ENCODE measurements at places on chromosomes 16 and 17. TPM values are rescaled to one million over a fixed set of nuclear protein-coding genes. Genes with fewer than 3 reads are reported as not detected.

PNMT gene
- polyA plus RNA-seq, result 2.5 TPM

CD300LF gene
- not detected for polyA plus RNA-seq

TMEM235 gene
- not detected for polyA plus RNA-seq

DNA sequence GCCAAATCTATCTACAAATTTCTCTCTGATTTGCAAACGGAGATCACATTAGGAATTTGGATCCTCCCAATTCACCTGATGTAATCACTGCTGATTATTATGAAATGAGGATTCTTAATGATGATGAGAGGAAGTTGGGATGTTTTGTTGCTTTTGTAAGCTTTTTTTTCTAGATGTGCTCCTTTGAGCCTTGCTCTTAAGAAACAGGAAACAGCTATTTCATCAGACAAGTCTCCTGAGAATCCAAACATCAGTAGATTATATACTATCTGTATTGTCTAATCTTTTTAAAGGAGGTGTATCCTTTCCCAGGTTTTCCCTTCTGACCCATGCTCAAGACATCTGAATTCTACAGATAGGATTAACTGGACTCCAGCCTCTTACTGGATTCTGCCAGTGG, 73.3 kb downstream of the KIF2B start:
- DNase-seq, result peak; percentile 2

DNA sequence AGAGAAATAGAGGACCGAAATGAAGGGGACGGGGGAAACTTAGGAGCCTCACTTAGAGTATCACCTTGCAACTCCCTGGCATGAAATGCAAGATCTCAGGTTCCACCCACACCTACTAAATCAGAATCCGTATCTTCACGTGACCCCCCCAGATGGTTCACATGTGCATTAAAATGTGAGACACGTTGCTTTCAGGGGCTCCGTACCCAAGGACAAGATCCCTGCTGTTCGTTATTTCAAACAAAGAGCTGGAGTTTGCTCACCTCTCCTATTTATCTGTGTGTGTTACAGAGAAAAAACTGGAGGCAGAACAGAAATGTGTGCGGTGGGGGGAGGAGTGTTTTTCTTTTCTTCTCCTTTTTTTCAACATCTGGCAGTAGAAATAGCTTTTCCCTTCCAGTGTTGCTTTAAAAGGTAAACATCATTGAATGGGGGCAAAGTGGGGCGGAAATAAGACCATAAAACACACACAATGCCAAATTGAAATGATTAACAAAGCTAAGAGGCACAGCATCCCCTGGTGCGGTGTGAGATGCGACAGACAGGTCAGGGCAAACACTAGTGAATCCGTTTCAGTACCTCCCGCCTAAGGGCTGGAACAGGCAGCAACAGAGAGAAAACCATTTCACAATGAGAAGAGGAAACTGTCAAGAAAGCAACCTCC, 145.4 kb downstream of the SOX9 start:
- DNase-seq, result no peak

DNA sequence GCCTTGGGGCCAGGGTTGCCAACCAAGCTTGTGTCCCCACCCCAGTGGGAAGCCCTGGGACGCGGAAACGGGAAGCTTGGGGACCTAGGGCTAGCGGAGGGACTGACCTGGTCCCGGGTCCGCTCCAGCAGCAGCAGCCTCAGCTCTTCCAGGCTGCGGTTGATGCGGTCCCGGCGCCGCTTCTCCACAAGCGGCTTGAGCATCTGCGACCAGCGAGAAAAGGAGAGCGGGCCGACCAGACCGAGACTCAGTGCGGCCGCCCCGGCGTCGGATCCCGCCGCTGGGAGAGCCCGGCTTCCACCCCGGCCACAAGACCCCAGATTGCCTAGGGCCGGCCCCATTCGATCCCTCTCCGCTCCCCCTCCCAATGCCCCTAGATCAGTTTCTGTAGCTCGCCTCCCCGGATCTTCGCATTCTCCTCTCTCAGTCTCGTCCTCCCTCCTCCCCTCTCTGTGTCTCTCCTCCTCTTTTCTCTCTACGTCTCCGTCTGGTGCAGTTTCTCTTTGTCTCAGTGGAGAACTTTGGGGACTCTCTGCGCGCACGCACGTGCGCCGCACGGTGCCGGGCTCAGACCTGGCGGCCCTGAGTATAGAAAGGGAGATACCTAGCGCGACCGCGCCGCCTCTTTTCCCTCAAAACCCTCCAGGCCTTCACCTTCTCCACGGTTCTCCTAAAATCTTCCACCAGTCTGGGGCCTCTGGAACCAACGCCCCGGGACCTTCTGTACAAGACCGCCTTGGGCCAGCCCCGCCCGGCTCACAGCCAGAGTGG, 797 bp downstream of the HES7 start:
- peak; percentile 44 for DNase-seq

GRCh38 chr16:528111-529011, 849 bp downstream of the CAPN15 start:
- peak; percentile 63 for DNase-seq

DNA sequence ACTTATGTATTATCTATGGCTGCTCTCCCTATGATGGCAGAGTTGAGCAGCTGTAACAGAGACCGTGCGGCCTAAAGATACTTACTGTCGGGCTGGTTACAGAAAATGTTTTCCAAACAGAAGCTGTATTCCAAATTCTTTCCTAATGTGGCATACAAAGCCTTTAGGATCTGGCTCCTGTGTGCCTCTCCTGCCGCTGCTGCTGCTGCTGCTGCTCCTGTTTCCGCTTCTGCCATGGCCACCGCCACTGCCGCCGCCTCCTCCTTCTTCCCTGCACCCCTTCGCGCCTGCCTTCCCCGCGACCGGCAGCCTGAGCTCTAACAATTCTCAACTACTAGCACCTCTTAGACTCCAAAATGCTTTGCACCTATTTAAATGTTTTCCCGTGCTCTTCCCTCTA, 263.9 kb upstream of the TBX2 start:
- no peak for DNase-seq

DNA sequence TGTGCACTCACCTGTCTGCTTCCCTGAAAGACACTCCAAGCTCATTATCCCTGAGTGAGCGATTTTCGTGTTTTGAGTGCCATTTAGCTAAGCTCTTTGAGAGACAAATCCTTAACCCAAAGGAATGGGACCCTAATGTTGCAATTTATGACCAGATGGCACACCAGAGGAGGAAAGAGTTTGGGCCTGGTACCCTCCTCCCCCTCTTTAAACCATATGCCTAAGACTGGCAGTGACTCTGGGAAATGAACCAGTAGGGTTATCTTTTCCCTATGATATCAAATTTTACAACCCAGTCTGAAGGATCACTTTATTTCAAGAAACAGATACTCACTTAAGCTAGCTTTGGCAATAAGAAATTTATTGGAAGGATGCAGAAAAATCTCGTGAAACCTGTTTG, 550.4 kb downstream of the TOX3 start:
- DNase-seq, result no peak

DNA sequence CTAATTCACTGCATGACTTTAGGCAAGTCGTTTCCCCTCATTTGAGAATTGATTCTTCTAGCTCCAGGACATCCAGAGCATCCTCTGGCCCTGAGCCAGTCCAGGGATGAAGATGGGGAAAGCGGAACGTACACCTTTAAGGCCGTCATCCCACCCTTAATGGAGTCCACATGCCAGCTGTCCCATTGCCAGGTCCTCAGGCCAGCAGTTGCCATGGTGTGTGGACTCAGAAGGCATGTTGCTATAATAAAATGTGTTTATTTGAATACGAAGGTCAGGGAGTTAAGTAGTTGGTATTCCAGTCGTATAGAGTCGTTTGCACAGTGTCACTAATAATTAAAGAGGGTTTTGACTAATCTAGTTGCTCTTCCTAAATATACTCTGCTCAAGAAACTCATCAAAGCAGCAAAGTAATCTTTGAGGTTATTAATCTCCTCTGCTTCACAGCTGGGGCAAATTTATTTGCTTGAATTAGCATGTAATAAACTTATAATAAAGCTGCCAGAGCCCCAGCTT, 30.4 kb downstream of the CCDC182 start:
- no peak for DNase-seq

Measured in GM23338 (cell line).